ENCODE measurements at places on chromosomes 7 and 10.

DNA sequence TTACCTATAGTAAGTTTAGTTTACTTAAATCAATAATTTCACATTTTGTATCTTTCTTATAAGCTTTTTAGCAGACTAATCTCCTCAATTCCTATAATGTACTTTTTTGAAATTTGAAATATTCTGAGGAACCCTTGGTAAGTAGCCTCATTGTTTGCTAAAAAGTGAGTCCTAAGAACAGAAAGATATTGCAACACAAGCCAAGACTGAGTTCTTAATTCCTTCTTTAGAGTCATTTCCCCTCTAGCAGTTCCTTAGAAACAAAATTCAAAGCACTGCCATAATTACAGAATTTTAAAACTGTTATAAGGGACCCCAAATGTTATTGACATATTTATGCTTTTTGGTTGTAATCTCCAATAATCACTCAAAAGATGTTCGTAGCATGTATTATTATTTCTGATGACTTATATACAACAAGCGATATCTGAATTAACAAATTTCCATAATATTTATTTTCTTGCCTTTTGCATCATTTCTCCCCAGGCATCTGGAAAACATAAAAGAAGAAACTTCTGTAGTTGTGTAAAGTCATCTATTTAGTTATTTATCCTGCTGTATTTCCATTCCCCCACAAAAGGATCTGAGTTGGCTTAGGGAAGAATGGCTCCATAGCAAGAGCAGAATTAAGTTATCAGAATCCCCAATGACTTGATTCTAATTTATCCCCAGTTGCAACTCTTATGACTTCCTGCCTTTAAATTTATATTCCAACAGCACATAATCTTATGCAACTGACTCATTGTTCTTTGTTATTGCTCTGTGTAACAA is 67.8 kb downstream of the TMEM26 start:
- peaks cover 2% of the 10 kb centered on the region for H3K4me1 ChIP-seq
- no peak overlapping the region for H3K4me3 ChIP-seq
- H3K36me3 ChIP-seq, result no peaks in the 10 kb centered on the region
- no peak for DNase-seq

- H3K4me1 ChIP-seq, result peaks cover 8% of the 10 kb centered on the region
- no peaks in the 10 kb centered on the region for H3K27me3 ChIP-seq
- no peaks in the 10 kb centered on the region for H3K36me3 ChIP-seq
- no peak overlapping the region for H3K27ac ChIP-seq
- DNase-seq, result no peak
- no peak overlapping the region for H3K4me3 ChIP-seq
These were observed 140.0 kb downstream of the MBL2 start for GRCh38 chr10:52632591-52632990.

GRCh38 chr7:47677664-47678063 is 95.8 kb upstream of the TNS3 start:
- DNase-seq, result no peak
- peaks cover 5% of the 10 kb centered on the region for H3K27me3 ChIP-seq
- H3K4me1 ChIP-seq, result peaks cover 52% of the 10 kb centered on the region
- peaks cover 14% of the 10 kb centered on the region for H3K36me3 ChIP-seq
- H3K27ac ChIP-seq, result peak overlapping the region; percentile 31

DNA sequence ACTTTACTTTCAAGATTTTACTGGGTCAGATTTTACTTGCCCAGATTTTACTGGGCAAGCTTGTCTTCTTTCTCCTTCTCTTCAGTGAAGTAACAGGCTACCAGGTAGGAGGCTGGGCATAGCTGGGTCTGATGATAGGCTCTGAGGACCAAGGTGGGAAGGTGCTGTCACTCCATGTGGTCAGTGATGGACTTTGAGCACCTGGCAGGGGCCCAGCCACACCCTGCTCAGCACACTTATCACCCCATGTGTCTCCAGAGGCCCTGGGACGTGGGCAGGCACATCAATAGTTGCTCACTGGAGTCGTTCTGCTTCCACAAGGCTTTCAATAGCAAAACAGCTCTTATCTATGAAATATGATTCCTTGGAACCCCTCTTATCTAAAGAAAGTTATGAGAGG is 70.5 kb upstream of the GPR26 start:
- H3K27me3 ChIP-seq, result no peaks in the 10 kb centered on the region
- no peak overlapping the region for H3K4me3 ChIP-seq
- H3K27ac ChIP-seq, result no peak overlapping the region
- no peaks in the 10 kb centered on the region for H3K4me1 ChIP-seq
- no peak for DNase-seq
